ENCODE measurements at places on chromosomes 2 and 18.
A peak's percentile ranks its signal among the peaks of the same experiment; 100 is the strongest.

GRCh38 chr18:13218368-13218991 lies at the start of gene LDLRAD4:
LDLRAD4 (plus strand) TSS chr18:13218760.
- peak; percentile 70 for DNase-seq

DNA sequence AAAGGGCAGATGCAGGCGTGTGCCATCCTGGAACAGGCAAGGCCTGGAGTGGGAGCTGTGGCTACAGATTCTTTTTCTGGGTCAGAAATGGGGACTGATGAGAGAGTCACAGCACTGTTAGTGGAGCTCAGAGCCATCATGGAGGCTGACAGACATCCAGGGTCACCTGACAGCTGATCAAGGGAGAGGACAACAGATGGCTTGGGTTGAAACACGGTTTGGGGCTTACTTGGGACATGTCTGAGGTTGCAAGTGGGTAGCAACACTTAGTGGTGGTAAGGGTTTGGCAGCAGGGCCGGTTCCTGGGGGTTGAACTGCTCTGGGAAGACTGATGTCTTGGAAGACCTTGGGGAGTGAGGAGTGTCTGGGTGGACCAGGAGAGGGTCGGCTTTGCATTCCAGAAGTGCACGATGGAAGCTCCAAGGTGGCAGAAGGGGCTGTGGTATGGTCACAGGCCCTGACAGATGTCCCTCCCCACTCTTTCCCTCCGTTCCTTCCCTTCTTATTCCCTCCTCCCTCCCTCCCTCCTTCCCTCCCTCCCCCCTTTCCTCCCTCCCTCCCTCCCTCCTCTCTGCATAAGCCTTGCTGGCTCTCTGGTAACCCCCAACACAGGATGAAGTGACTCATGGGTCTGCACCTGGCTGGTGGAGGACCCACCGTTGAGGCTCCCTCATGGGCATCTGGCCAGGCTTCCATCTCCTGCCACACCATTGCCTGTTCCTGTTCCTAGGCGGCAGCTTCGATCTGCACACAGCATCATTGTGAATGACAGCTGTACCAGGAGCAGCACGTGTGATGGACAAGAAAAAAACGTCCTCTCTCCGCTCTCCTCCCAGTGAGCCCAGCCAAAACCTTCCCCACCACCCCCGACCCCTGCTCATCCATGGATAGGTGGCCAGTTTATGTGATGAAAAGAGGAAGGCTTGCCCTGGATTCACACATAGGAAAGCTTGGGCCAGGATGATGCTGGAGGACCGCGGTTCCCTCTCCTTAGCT lies 63.8 kb upstream of the RPL31 start:
- no peak for DNase-seq

DNA sequence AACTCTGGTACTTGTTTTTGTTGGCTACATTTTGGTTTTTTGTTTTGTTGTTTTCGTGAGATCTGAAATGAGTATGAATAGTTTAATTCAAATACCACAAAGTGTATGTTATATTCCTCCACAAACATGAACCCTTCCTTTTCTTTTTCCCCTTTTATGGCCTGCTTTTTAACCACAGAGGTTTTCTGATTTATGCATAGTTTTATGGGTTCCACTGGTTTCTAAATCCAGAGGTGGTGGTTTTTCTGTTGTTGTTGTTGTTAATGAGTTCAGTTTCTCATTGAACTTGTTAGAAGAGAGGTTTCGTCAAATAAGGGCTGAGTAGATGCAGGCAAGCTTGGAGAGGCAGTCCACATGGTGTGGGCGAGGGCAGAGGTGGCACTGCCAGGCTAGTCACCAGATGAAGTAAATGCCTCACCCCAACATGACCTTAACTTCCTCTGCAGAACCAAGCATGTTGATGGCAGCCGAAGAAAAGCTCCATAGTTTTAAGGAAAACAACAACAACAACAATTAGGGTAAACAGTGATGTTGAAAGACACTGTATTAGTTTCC lies 72.5 kb downstream of the RIF1 start:
- no peak for DNase-seq

- DNase-seq = no peak
Measured at GRCh38 chr2:214679736-214680135, 129.7 kb downstream of the BARD1 start.

DNA sequence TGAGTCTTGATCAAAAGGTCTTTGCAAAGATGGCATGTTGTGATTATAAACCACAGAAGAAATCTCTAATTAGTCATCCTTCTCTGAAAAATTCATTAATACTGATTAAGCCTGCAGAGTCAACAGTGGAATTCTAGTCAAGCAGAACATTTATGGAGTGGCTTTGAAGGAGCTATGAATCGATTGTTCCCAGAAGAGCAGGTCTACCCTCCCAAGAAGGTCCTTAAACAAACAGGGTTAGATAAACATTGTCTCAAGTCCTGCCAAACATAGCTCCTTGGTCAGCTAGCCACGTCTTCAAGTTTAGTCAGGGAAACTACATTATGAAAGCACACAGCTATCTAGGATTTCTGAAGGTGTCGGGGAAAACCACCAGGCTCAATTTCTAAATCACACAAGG lies 88.9 kb downstream of the ITGA4 start:
- DNase-seq = no peak

DNA sequence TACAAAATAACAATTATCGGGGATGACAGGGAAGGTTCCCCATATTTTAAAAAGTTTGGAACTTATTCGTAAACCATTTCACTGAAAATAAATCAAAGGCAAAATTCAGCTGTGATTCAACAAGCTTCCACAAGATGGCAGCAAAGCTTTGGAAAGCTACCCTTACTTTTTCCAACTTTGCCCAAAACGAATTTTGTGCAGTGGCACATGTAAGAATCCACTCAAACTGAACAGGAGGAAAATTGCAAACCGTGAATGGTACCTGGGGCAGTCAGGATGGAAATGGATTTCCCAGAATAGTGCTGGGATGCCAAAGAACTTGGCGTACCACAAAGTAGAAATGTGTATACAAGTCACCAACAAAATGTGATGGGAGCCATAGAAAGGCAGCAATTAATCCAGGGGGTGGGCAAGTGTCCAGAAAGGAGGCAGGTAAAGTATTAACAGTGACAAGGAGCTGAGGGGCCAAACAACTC lies 10.7 kb downstream of the RPL31 start:
- DNase-seq = no peak

DNA sequence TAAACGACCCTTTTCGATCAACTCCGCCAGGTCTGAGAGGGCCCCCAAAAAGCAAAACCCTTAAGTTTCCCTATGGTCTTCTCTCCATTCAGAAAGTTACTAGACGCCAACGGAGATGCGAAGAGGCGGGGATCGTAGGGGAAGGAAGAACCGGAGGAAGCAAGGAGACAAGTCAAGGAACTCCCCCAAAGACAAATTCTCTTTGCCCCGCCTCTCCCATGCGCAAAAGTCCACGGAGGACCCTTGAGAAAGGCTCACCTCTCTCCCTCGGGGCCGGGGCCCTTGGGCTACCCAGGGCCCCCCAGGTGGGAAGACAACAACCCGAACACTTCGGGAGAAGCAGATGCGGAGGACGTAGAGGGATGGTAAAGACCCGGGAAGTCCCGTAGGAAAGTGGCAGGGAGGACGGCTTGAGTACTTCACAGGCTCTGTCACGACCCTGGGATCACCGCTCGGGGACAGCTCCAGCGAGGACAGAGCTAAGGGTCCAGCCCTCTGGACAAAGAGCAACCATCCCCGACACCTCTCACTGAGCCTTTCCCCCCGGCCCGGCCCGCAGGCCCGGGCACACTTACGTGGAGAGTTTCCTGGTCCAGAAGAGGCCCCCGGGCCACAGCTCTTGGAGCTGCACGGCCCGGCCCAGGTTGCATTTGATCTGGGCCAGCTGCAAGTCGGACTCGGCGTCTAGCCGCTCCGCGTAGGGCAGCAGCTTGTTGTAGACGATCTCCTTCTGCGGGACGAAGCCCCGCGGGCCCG lies 647 bp downstream of the PSME4 start:
- DNase-seq = peak; percentile 68

Data from left hindlimb (tissue), 1 donor.